CD8-positive, alpha-beta memory T cell (primary cell): ENCODE measurements at places on chromosomes 2 and 18. TPM values are rescaled to one million over a fixed set of nuclear protein-coding genes. Genes with fewer than 3 reads are reported as not detected.

DNA sequence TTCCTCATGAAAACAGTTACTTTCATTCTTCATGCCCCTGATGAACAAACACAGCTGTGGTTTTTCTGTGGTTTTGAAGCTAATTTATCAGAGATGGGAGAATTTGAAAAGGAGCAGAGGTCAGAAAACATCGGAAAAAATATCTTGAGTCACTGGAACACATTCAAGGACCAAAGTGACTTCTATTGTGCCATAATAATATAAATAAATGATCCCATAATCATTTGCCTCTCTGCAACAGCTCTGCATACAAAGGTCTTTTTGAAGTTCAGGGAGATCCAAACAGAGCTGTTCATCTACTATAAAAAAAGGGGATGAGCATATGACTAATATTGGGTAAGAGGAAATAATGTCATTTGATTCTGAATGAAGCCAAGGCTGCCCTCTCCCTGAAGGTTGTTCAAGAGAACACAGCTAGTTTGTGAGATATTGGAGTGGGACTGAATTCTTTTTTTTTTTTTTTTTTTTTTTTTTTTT, 201.3 kb upstream of the GALNT5 start:
- DNase-seq, result no peak

GRCh38 chr2:174662459-174662858, 64.9 kb upstream of the WIPF1 start:
- no peak for DNase-seq

- DNase-seq, result no peak
Observed at GRCh38 chr2:214492608-214493007, 81.8 kb downstream of the VWC2L start.

GRCh38 chr18:63859781-63860475, 27.6 kb upstream of the SERPINB2 start:
- DNase-seq, result no peak

DNA sequence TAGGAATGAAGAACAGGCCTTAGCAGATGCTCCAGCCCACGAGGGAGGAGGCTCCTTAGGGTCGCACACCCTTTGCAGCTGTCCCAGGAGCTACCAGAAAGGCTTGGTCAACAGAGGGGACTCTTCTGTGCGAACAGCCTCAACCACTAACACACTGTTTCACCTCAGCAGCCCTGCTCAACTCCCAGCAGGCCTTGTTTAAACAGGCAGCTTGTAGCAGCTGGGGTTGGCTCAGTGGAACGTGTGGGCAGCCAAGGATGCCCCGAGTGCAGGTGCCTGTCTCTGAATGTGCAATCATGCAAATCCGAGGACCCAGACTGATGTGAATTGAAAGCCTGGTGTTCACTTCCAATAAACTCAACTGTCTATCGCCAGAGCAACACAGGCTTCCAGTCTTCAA, 88.7 kb upstream of the CXCR4 start:
- DNase-seq, result no peak

- no peak for DNase-seq
Observed at GRCh38 chr2:23617167-23617810, 232.3 kb downstream of the KLHL29 start.

- DNase-seq, result no peak
Observed at GRCh38 chr2:231693956-231694355, 14.4 kb upstream of the PTMA start.

DNA sequence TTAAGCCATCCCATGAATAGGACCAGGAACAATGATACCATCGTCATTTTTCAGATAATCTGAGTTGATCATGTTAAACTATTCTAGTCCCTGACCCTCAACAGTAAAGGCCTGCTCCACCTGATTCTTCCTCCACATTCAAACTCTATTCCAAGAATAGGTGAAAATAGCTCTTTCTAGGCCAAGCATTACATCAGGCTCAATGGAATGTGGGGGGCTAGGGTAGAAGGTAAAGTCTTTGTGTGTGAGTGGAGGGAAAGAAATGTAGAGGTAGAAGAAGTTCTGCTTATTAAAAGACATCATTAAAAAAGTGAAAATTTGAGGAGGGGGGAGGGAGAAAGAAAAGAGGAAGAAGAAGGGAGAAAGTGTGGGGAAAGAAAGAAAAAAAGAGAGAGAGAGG, 653.3 kb upstream of the PKDCC start:
- DNase-seq, result no peak

DNA sequence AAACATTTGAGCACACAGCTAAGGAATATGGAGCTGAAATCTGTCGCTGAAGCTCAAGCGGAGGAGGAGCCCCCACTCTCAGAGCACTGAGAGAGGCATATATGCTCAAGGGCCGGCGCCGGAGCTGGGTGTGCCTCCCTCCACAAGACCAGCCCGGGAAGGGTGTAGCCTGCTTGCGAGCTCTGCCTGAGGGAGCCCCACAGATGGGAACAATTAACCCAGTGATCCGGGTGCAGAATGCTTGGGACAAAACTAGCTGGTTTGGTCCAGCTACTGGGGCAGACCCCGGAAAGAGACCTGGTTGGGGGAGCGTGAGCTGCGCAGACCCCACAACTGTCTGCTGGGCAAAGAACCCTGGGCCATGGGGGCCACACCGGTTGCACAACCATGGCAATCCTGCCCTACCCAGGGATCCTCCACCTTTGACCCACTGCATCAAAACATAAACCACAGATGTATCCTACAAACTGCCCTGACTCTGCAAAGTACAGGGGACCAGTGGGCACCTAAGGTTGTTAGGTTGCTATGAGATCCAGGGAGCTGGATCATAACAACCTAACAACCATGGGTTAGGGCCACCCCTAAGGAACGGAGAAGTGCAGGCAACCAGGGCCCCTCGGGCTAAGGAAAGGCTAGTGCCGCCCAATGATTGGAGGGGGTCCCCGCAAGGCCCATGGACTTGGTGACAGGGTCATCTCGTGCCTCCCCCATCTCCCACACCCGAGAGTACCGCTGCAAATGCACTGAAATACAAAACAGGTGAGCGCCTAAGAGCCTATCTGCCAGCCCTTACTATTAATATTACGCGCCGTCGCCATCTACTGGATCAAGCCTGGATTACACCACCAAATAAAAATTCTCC, 53.4 kb upstream of the SCN1A start:
- no peak for DNase-seq

- DNase-seq, result no peak
Observed at GRCh38 chr2:68341062-68341329, 21.2 kb upstream of the CNRIP1 start.

GRCh38 chr2:229784791-229785190, 70.4 kb upstream of the DNER start:
- no peak for DNase-seq

DNA sequence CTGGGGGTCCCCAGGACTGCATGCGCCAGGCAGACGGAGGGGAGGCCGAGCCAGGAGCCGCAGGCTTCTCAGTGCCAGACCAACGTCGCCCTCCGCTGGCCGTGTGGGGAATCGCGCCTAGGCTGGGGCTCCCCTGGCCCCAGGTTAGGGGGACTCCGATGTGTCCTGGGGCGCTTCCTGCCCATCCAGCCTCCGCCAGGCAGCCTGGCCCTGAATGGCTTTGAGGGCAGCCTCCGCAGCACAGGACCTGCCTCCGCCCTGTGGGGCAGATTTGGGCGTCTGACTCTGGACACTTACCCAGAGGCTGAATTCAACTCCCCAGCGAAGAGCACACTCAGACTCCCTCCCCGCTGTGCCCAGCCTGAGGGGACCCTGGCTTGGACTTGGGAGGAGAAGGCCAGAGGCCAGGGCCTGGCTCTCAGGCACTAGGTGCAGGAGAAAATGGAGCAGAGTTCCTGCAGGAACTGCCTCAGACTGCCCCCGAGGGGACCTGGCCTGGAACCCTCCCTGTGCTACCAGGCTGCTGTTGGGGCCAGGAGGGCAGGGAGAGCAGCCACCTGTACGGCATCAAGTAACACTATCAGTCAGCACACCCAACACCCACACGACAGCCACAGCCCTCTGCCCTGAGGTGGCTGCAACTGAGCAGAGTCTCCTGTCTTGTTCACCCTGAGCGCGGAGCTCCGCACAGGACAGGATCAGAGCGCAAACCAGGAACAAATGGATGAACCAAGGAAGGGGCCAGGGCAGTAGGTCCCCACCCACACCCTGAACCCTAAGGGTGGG, 597 bp upstream of the TEKT4 start:
- DNase-seq, result no peak

DNA sequence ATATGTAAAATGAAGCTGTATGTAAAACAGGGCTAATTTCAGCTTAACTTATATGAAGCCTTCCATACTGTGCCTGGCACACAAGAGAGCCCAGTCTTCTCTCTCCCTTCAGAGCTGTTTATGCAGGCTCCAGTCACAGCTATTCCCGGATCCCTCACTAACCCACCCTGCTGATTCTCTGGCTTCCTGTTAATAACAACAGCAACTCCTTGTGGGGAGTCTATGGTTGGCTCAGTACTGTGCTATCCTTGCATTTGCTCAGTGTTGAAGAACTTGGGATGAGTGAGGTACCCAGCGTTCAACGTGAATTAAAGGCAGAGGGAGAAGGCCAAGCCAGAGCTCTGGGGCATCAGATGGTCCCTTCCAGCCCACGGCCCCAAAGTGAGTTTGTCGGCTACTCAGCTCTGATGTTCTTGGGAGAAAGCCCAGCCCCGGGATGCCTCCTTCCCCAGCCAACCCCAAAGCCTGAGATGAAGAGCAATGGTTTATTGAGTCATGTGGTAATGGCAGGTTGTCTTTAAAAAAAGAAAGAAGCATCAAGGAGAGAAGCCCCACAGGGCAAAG, 43.2 kb downstream of the PSD4 start:
- DNase-seq, result no peak

GRCh38 chr2:133780099-133780996, 212.1 kb upstream of the NCKAP5 start:
- DNase-seq, result no peak

DNA sequence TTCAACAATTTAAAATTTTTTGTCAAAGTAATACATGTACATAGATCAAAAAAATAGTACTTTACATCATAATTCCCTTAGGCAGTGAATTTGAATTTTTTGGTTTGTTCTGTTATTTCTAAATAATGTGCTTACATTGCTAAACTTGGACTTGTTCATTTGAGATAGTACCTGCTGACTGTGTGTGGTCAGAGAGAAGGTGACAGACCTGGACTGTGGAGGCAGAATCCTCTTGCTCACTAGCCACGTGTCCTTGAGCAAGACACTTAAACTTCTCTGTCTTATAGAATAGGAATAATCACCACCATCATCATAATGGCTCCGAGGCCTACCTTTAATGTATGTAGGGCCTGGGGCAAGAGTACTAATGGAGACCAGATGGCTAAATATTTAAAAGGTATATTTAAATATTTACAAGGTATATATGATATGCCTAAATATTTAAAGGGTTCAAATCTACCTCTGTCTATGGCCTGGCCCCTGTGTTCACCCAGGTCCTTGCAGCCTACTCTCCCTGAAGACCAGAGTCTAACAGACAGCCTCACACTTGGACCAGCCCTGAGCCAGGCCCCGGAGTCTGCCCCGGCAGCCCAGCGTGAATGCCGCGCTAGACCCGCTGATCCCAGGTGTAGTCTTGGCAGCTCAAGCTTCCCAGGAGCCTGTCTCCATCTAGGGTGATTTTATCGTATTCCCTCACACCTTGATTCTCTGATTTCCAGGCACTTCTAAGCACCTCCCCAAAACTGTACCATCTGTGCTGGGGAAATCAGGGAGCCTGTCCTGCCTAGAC, 33.5 kb downstream of the ZNF532 start:
- no peak for DNase-seq

SNX17 gene
- 211 TPM for polyA plus RNA-seq

TRIB2 gene
- polyA plus RNA-seq, result 48.6 TPM

SH3RF3 gene
- 0.24 TPM for polyA plus RNA-seq

CFC1 gene
- not detected for polyA plus RNA-seq
